ENCODE measurements at places on chromosomes 2 and 18.

DNA sequence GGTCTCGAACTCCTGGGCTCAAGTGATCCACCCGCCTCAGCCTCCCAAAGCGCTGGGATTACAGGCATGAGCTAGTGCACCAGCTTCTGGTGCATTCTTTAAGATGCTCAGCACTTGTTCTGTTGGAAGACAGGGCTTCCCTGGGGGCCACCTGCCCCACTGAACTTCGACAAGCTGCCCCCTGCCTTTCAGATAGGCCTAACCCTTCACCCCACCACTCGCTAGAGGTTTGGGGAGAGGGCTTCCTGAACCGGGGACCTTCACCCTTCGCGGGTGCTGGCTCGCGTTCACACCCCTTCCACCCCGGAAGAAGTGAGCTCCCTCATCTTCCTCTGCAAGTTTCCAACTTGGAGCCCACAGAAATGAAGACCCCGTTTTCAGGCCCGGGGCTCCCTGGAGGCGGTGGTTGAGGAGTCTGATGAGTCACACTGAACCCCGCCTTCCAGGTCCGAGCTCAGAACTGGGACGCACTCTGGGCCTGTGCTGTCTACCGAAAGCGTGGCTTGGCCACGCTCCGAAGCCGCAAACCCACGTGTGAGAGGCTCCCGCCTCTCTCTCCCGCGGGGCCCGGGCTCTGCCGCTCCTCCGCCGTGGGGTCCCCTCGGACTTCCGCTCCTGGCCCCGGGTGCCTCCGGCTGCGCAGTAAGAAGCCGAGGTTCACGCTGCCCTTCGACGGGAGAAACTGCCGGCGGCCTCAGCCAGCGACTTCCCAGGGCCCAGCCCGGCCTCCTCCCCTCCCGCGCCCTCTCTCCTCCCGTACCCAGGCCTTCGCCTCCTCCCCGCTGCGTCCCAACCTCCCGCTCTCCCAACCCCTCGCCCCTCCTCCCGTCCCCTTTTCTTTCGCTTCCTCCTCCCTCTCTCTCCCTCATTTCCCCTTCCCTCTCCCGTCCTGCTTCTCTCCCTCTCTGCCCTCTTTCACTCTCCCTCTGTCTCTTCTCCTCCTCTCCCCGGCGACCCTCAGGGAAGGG, 47.5 kb upstream of the SP3 start:
- DNase-seq, result no peak

DNA sequence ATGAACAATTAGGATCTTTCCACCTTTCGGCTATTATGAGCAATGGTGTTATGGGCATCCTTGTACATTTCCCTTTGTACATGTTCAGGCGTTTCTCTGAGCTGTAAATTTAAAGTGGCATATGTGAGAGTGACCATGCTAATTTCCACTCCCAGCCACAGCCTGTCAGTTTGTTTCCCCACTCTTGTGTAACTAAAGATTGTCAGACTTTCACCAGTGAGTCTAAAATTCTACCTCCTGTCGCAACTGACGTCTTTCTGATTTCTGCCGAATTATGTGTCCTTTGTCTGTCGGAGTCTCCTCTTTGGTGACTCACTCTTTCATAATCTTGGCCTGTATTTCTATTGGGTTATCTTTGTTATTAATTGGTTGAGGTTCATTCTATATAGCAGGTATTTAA, 50.7 kb downstream of the TRAPPC12 start:
- no peak for DNase-seq

DNA sequence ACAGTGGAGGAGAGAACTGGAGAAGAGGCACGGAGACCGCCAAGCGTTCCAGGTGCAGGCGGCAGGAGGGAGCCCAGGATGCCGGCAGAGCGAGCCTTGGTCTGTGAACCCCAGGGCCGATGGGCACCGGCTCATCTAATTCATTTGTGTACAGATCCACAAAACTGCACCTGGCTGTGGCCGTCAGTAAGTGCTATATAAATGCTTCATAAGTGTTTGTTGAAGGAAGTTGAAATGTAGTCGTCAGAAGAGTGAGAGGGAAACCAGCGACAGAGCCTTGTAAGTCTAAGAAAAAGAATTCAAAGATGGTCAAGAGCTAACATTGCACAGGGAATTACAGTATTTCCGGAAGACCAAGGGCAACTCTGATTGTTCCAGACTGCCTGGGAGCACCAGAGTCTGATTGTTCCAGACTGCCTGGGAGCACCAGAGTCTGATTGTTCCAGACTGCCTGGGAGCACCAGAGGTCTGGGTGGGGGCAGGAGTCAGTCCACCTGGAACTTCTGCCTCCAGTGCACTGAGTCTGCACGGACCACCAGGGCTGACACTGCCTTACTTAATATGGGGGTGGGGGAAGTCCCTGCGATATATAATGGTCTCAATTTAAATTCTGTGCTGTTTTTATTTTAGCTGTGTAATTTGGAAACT, 112.3 kb downstream of the BCL2 start:
- DNase-seq, result no peak

- no peak for DNase-seq
These were observed 72.4 kb downstream of the SLC16A14 start for GRCh38 chr2:229996320-229996719.

- peak; percentile 69 for DNase-seq
These were observed 1.5 kb downstream of the PXDN start for GRCh38 chr2:1742681-1743395.

DNA sequence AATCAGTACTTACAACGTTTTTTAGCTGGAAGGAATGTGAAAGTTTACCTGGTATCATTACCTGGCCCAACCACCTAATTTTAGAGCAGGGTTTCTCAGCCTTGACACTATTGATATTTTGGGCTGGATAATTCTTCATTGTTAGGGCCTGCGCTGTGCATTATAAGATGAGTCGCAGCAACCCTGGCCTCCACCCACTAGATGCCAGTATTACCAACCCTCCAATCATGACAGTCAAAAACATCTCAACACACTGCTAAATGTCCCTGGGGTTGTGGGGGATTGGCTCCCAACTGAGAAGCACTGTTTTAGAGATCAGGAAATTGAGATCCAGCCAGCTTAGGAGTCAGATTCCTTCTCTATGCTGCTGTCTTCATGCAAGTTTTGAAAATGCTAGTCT, 265.3 kb upstream of the TCF4 start:
- no peak for DNase-seq

- no peak for DNase-seq
These were observed 149.6 kb downstream of the TMEM18 start for GRCh38 chr2:527581-527980.

- DNase-seq, result no peak
These were observed 72.8 kb downstream of the TNS1 start for GRCh38 chr2:217929757-217930707.

GRCh38 chr2:28252311-28252710, 140.3 kb upstream of the FOSL2 start:
- DNase-seq, result no peak

DNA sequence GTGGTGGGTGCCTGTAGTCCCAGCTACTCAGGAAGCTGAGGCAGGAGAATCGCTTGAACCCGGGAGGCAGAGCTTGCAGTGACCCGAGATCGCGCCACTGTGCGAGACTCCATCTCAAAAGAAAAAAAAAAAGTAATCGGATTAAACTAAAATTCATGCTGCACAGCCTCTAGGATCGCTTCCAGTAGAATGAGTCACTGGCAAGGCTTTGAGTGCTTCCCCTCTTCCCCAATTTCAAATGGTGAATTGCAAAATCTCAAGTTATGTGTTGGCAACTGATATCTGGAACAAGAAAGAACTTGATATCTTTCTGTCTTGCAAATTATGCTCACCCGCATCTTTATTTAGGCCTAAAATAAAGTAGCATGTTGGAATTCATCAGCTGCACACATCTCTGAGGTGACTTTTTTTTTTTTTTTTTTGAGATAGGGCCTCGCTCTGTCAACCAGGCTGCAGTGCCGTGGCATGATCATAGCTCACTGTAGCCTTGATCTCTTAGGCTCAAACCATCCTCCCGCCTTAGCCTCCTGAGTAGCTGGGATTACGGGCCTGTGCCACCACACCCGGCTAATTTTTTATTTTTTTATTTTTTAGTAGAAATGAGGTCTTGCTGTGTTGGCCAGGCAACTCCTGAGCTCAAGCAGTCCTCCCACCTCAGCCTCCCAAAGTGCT, 12.7 kb downstream of the TTC39C start:
- peak; percentile 43 for DNase-seq

DNA sequence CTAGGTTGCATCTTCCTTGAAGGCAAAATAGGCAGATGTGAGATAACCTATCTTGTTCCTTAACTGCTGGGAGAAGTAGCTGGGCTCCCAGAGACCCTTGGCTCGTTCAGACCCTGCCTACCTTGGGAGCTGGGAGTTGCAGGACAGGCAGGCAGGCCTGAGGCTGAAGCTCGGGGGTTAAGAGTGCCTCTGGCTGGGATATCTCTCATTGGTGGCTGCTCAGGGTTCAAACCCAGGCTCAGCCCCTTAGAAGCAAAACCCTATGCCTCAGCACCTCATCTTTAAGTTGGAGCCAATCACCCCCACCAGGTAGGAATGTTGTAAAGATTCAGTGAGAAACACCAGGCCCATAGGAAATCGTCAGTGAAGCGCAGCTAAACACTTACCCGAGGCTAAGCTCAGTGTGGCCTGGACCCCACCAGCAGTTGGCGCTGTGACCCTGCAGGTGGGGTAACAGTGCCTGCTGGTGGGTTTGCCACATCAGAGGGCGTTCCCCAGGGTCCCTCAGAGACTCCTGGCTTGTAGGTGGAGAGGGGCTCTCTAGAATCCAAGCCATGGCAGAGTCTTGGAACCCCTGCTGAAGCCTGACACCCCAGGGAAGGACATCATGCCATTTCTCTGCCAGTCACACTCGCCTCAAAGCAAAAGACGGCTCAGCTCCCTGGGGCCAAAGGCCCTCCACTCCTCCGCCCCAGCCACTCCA, 54.6 kb upstream of the GPR17 start:
- DNase-seq, result no peak

- DNase-seq, result no peak
These were observed 147.2 kb downstream of the SMAD7 start for GRCh38 chr18:48803518-48803917.

- DNase-seq, result no peak
These were observed 143.1 kb downstream of the KCTD1 start for GRCh38 chr18:26405190-26405801.

DNA sequence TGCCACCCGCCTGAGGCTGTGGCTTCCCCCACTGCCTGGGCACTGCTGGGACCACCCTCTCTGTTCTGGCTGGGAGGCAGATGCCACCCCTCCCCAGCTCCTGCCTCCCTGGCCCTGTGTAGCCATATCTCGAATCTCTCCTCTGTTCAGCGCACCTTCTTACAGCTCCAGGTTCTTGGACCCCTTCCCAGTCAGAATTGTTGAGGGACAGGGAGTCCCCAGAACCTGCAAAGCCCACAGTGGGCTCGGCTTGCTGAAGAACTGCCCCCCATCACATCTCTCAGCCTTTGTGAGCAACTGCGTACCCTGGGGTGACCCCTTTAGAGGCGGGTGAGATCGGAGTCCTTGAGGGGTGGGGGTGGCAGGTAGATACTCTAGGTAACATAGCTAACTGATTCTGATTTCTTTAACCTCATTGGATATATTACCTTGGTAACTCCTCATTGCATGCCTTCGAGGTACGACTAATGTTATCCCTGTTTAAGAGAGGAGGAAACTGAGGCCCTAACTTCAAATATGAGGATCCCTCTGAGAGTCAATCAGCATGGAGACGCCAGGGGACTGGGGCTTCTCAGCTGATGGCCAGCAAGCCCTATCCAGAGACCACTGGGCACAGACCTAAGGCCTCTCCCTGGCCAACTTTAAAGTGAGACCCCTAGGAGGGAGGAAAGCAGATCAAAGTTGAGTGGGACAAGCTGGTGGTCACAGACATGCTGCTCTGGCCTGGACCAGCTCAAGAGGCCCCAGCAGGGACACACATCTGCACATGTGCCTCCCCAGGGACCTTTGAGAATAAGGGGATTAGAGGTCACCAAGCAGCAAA, 101.3 kb downstream of the CAPN13 start:
- DNase-seq, result no peak

DNA sequence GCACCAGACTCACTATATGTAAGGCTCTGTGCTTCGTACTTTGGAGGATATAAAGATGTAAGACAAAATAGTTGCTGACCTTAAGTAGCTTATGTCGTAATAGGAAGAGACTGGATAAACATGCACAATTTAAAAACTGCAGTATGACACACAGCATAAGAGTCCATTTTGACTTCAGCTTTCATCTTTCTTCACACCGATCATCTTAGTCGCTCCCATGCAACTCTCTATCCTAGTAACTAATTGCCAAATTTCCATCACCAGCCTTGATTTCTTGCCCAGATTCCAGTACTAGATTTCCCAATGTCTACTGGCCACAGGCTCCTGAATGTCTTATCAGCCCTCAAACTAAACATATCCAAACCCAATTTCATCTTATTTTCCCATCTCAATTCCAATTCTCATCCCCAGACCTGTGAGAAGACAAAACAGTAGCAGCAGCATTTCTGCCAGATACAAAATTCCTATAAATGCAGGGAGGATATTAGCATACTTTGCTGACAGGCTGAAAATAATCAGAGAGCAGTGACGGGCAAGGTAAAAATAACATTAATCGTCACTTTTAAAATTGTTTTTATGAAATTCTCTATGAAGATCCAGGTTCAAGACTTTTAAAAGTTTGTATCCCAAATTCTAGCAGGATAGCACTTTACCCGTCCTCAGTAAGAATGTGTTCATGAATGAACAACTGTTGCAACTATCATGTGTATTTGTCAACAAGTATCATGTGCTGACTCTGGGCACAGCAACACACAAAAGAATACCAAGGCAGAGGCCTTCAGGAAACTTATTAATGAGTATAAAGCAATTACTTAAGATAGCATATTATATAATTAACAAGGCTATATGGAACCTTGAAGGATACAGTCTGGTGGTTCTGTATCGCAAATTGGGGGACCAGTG, 42.2 kb downstream of the KIDINS220 start:
- DNase-seq, result no peak

DNA sequence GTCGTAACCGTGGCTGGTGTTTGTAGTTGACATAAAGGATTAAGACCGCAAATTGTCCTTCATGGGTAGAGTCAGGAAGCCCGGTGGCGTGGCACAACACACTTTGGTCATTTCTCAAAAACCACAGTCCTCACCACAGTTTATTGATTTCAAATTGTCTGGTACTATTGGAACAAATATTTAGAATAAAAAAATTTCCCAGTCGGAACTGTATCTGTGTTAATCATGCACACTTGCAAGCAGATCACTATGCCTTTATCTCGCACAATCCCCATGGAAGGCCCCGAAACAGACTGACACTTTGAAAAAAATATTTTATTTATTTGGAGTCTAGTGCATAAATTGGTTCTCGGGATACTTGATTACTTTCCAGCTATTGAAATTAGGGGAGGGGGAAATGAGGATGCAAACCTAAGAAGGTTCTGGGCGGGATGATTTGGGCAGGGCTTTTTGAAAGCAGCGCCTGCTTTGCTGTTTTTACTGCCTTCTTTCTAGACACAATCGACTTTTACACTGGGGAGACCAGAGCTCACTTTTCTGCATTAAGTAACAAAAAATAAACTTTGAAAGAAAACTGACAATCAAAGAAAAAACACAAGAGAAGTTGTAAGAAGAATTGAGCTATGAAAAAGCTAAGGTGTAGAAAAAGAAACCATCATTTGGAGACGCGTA, 15.4 kb upstream of the HOXD1 start:
- no peak for DNase-seq
